Bladder microvascular endothelial cell (primary cell): ENCODE measurements at places on chromosomes 6 and 20. TPM values are rescaled to one million over a fixed set of nuclear protein-coding genes. Genes with fewer than 3 reads are reported as not detected.

Gene ABRACL
- 27.8 and 87.6 TPM in 2 replicates for total RNA-seq

Gene SDCBP2
- total RNA-seq, result 2.6 and 6.0 TPM in 2 replicates

Gene SYCP2
- total RNA-seq, result 0.49 and 2.6 TPM in 2 replicates

Gene GNAS-AS1
- 0.13 TPM in 1 of 2 replicates, not detected in the other for total RNA-seq

Gene DEF6
- total RNA-seq, result 0.32 and 1.4 TPM in 2 replicates

Gene ADNP
- 18.5 and 51.0 TPM in 2 replicates for total RNA-seq

Gene BFSP1
- total RNA-seq, result 1.8 and 2.1 TPM in 2 replicates

Gene GABRR2
- 0.32 and 1.2 TPM in 2 replicates for total RNA-seq

Gene SUPT3H
- 5.5 and 6.4 TPM in 2 replicates for total RNA-seq

Gene AVP
- total RNA-seq, result not detected in 2 replicates

Gene PRL
- not detected in 2 replicates for total RNA-seq

Gene C20orf202
- 0.06 TPM in 1 of 2 replicates, not detected in the other for total RNA-seq

Gene RBPJL
- total RNA-seq, result not detected in 2 replicates

Gene PROCR
- 90.3 and 124 TPM in 2 replicates for total RNA-seq
